ENCODE measurements at places on chromosomes 11 and 22. TPM values are rescaled to one million over a fixed set of nuclear protein-coding genes. Genes with fewer than 3 reads are reported as not detected.

Gene ELMOD1
- 16.9 TPM for total RNA-seq

Gene SLN
- total RNA-seq: 0.36 TPM

DNA sequence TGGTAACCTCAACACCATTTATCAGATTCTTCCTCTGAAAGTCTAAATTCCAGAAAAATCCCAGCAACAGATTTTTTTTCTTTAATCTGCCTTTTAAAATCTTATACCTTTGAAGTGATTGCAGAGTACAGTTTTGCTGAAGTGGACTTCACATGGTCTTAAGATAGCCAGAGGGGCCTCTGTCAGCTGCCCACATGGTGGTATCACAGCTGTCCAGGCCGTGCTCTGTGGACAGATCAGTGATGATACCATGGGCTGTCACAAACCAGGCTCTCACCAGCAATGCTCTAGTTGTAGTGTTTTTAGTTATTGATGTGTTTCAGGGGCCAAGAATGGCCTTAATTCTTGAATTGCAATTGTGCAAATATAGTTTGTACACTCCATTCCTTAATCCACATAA, 44.0 kb downstream of the PARVA start:
- DNase-seq: peak; percentile 27

- DNase-seq: no peak
These were observed 41.2 kb upstream of the ALX4 start for GRCh38 chr11:44351006-44351660.

DNA sequence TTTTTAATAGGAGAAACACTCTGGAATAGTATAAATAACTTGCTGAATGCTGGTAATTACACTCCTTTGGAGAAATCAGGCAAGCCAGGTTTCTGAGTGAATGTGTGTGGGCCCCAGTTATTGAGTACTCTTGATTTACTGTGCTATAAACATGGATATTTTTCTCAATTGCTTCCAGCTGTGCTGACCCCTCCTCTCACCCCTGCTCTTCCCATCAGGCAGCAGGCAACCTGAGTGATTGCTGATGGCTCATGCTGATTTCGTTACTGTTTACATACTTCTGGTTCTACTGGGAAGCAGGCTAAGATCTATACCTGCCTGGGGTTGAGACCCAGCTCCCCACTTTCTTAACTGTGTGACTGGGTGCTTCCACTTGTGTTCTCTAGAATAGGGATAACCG, 68.5 kb downstream of the DHCR7 start:
- no peak for DNase-seq

DNA sequence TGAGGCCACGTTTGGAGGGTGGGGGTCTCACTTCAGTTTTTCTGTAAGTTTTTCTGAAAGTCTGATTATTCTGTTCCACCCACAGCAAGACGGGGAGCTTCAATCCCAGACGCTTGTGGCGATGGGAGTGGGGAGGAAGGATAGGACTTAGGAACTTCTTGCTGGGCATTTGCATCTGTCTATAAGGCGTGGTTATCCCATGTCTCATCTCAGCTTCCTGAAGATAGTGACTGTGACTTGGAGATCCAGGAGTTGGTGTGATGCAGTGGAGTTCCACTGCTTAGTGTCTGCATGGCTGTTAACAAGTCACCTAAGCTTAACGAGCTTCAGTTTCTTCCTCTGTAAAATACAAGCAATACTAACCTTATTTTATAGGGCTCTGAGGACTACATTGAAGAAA, 58.9 kb upstream of the BARX2 start:
- DNase-seq: no peak

DNA sequence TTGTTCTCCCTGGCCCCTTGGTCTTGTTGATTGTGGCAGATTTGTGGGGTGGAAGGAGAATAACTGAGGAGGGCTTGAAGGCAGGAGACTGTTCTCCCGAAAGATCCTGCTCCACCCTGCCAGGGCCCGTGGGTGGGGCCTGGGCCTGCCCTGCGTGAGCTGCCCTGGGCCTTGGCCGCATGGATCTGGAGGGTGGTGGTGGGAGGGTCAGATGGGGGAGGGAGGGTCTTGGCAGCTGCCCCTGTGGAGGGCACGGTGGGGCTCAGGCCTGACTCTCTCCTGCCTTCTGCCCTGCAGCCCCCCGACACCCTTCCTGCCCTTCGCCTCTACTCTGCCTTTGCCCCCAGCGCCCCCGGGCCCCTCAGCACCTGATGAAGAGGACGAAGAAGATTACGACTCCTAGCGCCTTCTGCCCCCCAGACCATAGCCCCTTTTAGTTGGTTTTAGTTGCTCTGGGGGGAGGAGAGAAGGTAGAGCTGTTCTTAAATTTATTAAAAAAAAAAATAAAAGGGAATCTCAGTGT, 1.9 kb downstream of the DRAP1 start:
- DNase-seq: no peak

Gene NRXN2
- 0.08 TPM for total RNA-seq

Gene MUC5AC
- total RNA-seq: not detected

GRCh38 chr22:17980638-17981051, 43.7 kb downstream of the MICAL3 start:
- peak; percentile 61 for DNase-seq

GRCh38 chr22:29871684-29872083, 11.3 kb upstream of the MTMR3 start:
- DNase-seq: peak; percentile 39

All from SJCRH30 (cell line).